ENCODE measurements at places on chromosomes 4 and X.

DNA sequence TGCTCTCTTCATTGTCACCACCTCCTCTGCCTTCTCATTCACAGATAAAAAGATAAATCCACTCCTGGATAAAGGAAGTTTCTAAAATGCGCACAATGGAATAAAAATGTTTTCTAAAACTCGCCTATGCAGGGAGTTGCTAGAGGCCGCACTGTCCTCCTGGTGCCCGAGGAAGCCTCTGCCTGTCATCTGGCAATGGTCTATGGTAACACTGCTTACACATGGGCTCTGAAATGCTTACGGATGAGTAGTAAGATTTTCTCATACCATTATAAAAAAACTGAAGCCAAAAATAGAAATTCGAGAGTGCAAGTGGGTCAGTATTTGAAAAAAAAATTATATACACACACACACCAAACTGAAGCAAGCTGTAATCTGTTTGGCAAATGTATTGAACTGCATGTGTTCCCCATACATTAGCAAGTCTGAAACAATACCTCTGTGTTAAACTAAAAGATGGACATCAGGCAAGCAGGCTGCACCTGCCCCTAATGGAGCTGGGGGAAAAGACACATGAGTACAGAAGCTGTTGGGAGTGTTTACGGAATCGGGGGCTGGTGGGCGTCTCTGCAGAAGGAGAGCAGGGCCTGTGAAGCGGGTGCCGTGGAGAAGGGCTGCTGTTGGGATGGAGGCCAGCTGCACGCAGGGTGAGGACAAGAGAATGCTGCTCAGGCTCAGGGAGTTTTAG lies 103.3 kb upstream of the FAT1 start:
- DNase-seq, result no peak

GRCh38 chr4:99008051-99008450 lies 12.5 kb downstream of the METAP1 start:
- no peak for DNase-seq

- DNase-seq, result no peak
Observed at GRCh38 chrX:2793752-2794151, 35.0 kb upstream of the GYG2 start.

DNA sequence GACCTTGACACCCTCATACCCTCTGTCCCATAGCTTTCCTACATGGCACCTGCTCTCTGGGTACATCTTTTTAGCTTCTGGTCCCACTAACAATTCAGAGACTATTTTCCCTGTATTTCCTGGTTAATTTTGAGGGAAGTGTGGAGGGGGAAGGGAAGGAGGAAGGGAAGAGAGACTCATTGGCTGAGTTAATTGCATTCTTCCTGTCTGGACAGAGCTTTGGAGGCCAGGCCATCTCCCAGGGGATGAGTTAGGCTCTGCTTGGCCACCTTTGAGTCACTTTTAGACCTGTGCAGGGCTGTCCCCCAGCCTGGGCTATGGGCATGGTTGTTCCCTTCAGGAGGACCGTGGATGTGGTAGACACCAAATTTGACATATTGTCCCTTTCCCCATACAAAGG lies 167.9 kb upstream of the PGRMC2 start:
- no peak for DNase-seq

- DNase-seq, result no peak
Observed at GRCh38 chrX:9654929-9655328, 110.7 kb downstream of the GPR143 start.

GRCh38 chr4:168451744-168452390 lies 28.4 kb downstream of the DDX60L start:
- no peak for DNase-seq

Measured in DMS 273 treated with DMSO at 0.1 percent for 48 hours (cell line).